ENCODE measurements at places on chromosomes 2 and 18.
A peak's percentile ranks its signal among the peaks of the same experiment; 100 is the strongest.

- DNase-seq = no peak
These were observed 55.1 kb downstream of the ATP8B1 start for GRCh38 chr18:57747809-57748680.

- no peak for DNase-seq
These were observed 1.3 kb upstream of the CEP68 start for GRCh38 chr2:65054749-65055421.

DNA sequence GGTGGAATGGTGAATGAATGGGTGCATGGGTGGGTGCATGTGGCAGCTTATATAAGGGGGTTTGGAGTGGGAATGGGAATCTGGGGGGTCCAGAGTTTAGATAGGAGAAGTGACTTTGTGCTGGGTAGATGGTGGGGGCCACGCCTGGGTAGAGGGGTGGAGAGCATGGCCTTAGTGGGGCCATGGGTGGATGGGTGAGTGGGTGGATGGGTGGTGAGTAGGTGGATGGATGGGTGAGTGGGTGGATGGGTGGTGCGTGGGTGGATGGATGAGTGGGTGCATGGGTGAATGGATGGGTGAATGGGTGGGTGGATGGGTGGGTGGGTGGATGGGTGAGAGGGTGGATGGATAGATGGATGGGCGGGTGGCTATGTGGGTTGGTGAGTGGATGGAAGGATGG lies 53.9 kb downstream of the MYO7B start:
- DNase-seq = no peak

GRCh38 chr2:218405746-218406208 lies 6.1 kb downstream of the CTDSP1 start:
- DNase-seq = peak; percentile 33

DNA sequence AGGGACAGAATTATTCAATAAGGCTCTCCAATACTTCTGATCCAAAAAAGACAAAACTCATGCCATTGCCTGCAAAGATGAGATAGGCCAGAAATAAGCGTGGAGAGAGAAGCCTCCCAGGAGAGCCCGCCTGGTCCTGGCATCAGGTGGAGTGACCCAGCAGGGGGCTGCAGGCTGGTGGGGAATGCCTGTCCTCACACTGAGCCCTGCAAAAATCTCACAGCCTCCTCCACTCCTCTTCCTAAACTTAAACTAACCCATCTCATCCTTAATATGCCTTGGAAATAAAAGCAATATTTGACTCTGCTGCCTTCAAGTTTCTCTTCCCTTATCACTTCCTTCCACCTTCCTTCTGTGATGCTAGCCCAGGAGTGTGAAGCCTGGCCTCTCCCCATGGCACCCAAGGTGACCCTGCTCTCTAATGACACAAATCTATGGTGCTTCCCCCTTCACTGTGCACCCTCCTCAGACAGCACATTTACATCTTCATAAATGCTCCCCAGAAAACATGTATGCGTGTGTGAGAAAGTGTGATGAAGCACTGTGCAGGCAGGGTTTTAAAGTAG lies 218.4 kb downstream of the ANAPC1 start:
- DNase-seq = no peak

DNA sequence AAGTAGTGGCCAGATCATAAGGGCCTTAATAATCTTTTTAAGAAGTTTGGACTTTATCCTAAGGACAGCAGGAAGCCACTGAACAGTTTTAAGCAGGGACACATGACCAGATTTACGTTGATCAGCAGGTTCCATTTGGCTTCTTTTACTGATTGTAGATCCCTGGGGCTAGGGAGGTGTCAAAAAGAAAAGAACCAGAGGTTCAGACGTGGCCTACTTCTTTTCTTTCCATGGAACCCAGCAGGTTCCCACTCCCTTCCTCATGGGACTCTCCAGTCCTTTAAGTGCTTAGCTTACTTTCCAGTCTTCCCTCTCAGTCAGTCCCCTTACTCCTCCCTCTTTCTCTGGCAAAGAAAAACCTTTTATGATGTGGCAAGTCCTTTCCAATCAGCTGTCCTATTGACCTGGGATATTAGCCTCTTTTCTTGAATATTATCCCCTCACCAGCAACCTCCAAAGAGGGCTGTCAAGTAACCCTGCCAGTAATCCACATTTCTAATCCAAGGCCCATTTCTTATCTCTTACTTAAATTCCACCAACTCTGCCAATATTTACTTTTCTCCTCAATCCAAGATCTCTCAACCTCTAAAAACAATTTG lies 33.5 kb downstream of the NHEJ1 start:
- no peak for DNase-seq

GRCh38 chr2:32532341-32532740 lies 95.5 kb upstream of the TTC27 start:
- DNase-seq = no peak

- DNase-seq = no peak
These were observed 167.5 kb downstream of the MCFD2 start for GRCh38 chr2:46748121-46748520.

GRCh38 chr2:68565858-68566257 lies 77.5 kb upstream of the PROKR1 start:
- peak; percentile 66 for DNase-seq
